ENCODE measurements at places on chromosomes 4 and X. TPM values are rescaled to one million over a fixed set of nuclear protein-coding genes. Genes with fewer than 3 reads are reported as not detected.

Gene GAGE13
- total RNA-seq: not detected

Gene TEX11
- not detected for total RNA-seq

Gene CT45A1
- total RNA-seq: not detected

Gene PLXNA3
- 8.0 TPM for total RNA-seq

Gene SYTL4
- total RNA-seq: not detected

Gene VEGFC
- not detected for total RNA-seq

Gene CA5B
- 6.0 TPM for total RNA-seq

Gene UGT2B15
- total RNA-seq: not detected

Gene FAM114A1
- not detected for total RNA-seq

Gene RASGEF1B
- total RNA-seq: 5.7 TPM

Gene PLP2
- 54.3 TPM for total RNA-seq

Gene PRICKLE3
- 11.0 TPM for total RNA-seq

Gene HPGD
- total RNA-seq: not detected

Gene STARD8
- not detected for total RNA-seq

Gene SMARCA1
- 0.19 TPM for total RNA-seq

Gene HELT
- total RNA-seq: not detected

Gene TMPRSS11B
- total RNA-seq: not detected

Gene ART3
- total RNA-seq: not detected

Gene AKAP17A
- total RNA-seq: 64.9 TPM

Gene TEX13B
- not detected for total RNA-seq

Gene SMIM10
- total RNA-seq: 1.5 TPM

Gene PAGE2B
- not detected for total RNA-seq

Gene SFRP2
- total RNA-seq: not detected

Gene SLC30A9
- total RNA-seq: 42.5 TPM

Gene FAM149A
- not detected for total RNA-seq

Gene SPINK2
- total RNA-seq: 5.2 TPM

Gene SPP1
- total RNA-seq: not detected

Gene ZAR1
- total RNA-seq: not detected

Gene TMEM35A
- total RNA-seq: not detected

Gene MAGEA2
- not detected for total RNA-seq

Gene NRK
- total RNA-seq: not detected

Gene TGIF2LX
- not detected for total RNA-seq

Gene NAP1L3
- not detected for total RNA-seq

Gene SPARCL1
- total RNA-seq: not detected

Gene NAP1L2
- not detected for total RNA-seq

Gene APELA
- not detected for total RNA-seq

Gene ZFP42
- total RNA-seq: not detected

Gene TRAPPC11
- total RNA-seq: 35.7 TPM

Gene GSPT2
- 10.1 TPM for total RNA-seq
